ENCODE measurements at places on chromosomes 6 and 20.
A peak's percentile ranks its signal among the peaks of the same experiment; 100 is the strongest.

DNA sequence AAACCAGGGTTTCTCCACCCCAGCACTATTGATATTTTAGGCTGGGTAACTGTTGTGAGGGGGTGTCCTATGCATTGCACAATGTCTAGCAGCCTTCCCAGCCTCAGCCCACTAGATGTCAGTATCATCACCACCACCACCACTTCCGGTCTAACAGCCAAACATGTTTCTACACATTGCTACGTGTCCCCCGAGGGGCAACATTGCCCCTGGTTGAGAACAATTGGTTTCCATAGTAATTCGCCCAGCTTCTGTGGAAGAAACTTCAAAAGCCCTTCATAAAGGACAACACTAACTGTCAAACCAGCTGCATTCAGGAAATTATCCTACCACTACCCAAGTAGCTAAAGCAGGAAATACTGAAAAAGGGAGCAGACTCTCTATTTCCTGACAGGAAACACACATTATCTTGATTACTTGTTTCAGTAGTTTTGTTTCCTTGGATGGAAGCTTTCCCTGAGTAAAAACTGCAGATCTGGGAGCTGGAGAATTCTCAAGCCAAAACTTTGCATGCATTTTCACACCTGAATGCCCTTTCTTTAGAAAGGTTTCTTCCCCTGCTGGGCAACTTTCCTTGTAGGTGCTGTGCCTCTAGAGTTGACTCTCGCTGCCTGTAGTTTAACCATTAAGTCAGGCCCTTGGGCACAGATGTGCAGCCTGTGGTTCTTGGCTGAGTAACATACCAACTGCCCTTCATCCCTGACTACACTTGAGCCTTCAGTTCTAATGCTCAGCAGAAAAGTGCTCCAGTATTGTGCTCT, 23.6 kb downstream of the PKHD1 start:
- DNase-seq: peak; percentile 60

DNA sequence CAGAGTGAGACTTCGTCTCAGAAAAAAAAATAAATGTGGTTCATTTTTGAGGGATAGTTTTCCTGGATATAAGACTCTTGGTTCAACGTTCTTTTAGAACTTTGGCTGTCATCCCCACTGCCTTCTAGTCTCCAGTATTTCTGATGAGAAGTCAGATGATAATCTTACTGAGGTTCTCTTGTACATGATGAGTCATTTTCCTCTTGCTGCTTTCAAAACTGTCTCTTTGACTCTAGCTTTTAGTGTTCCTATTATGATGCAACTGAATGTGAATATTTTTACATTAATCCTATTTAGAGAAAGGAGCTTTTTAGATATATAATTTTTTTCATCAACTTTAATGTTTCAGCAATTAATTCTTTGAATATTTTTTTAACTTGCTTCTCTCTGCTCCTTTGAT, 46.0 kb upstream of the OR14J1 start:
- no peak for DNase-seq

DNA sequence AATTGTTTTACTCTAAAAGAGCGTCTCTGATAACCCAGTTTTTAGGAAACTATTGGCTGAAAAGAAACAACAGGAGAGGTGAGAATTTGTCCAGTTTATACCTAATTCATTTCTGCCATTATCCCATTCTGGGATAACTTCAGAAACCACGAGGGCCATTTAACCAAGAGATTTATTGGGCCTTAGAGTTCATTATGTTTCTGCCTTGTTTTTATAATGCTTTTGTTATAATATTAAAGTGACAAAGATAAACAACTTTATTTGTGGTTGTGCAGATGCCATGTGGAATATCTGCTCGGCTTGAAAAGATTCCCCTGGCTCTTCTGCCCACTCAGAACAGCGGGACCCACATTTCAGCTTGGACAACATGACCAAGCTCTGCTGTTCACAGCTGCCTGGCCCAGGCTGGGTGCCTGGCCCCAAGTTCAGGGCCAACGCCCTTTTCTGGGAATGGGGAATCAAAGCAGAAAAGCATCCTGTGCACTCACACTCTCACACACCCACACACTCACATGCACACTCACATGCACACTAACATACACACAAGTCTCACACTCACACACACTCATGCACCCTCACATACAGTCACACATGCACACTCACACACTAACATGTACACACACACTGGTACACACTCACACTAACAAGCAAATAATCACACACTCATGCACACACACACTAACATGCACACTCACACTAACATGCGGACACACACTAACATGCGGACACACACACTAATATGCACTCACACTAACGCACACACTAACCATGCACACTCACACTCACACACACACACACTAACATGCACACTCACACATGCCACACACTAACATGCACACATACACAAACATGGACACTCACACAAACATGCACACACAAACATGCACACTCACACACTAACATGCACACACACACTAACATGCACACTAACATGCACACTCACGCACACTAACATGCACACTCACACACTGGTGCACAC, 86.7 kb upstream of the NEDD9 start:
- no peak for DNase-seq

GRCh38 chr6:16582446-16583143, 178.7 kb downstream of the ATXN1 start:
- DNase-seq: no peak

- DNase-seq: no peak
Measured at GRCh38 chr6:169266746-169267591, 13.3 kb upstream of the THBS2 start.

- no peak for DNase-seq
Measured at GRCh38 chr20:32638848-32639247, 34.9 kb downstream of the C20orf203 start.

GRCh38 chr6:26092443-26092842, 5.2 kb downstream of the HFE start:
- DNase-seq: no peak

- no peak for DNase-seq
Measured at GRCh38 chr6:99019381-99019780, 71.6 kb upstream of the FBXL4 start.
